NCI-H1417 treated with DMSO at 0.1 percent for 48 hours (cell line): ENCODE measurements at places on chromosomes 6 and 20.

DNA sequence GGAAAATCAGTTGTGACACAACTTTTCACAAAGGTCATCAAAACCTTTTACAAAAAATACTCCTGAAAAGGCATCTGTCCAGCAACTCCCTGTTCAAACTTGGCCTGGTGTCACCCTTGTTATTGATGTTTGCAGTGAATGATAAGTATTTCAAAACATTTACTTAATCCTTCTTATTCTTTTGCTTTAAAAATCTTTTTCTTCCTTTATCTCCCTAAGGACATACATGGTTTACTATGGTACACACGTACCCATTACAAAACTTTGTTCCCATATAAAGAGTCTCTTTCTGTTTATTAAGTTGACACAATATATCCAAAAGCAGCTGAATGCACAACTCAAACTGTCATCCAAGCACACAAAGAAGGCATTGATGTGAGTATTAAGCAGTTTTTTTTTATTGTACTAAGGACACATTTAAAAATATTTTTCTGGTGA is 17.5 kb downstream of the GSTA2 start:
- no peak for DNase-seq

- DNase-seq = no peak
Measured at GRCh38 chr20:46990017-46990595, 95.5 kb downstream of the EYA2 start.

DNA sequence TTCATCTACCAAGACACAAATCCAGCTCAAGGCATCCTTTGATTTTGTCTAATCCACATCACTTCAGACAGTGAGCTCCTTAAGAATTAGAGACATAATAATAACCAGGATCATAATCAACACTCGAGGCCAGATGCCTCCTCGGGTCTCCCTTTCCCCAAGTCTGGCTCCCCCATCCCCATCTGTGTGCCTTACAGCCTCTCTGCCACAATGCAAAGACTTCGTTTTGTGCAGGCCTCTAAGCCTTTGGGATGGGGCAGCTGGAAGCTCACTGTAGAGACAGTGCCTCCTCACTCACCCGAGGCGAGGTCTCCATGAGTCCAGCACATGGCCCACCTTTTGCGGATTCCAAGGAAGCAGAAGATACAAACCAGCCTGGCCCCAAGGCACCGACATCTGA is 30.3 kb downstream of the LRFN2 start:
- no peak for DNase-seq

- DNase-seq = no peak
Measured at GRCh38 chr6:44837255-44837654, 449.7 kb downstream of the CDC5L start.

- DNase-seq = no peak
Measured at GRCh38 chr20:38143238-38143645, 21.8 kb downstream of the TGM2 start.

GRCh38 chr6:30841644-30842504 is 42.4 kb upstream of the DDR1 start:
- DNase-seq = no peak

DNA sequence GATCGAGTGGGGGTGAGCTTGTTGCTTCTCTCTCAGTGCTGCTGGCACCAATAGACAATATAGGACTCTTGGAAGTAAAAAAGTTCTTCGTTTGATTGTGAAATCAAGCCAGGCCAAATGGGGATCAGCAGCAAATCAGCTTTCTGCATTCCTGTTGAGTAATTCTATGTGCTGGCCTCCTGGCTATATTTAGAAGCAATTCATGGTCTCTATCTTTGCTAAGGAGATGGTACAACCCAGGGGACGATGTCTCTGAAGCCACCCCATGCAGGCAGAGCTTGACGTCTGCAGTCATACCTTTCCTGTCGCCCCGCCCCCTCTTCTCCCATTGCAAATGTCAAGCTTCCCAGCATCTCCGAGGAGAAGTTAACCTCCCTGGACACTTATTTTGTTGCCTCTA is 199.1 kb downstream of the SCP2D1 start:
- DNase-seq = no peak

DNA sequence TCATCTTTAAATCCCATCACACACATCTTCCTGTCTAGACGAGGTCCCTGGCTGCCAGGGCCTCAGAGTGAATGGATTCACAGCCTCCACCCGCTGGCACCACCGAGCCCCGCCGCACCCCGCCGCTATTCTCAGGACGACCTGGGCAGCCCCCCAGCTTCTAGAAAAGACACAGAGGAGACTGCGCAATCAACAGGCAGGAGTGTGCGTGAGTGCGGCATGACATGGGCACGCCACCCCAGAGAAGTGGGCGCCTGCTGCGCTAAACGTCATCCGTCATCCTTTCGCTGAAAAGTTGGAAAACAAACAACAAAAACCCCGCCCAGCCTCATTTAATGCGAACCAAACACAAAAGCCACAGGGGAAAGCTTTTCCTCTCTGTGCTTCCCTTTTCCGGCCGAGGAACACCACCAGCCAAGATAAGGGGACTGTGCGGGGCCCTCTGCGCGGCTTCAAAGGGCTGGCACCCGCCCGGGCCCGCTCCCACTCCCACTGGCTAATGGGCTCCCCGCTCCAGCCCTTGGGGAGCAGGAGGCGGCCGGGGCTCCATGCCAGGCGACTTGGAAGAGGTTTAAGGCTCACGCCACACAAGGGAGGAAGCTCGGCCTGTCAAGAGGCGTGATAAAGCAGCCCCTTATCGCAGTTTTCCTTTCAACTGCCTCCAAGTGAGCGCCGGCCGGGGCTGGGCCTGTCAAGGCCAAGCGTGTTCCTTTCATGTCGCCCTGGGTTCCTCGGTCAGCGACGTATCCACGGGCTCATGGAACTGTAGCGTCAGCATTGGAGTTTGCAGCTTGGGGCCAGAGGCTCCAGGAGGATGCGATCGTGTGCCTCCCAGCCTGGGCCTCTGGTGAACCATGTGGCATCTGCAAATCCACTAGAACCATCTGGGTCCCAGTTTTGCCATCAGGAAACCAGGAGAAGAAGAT is 50.1 kb downstream of the NFATC2 start:
- no peak for DNase-seq
